ENCODE measurements at places on chromosomes 3 and 15.

DNA sequence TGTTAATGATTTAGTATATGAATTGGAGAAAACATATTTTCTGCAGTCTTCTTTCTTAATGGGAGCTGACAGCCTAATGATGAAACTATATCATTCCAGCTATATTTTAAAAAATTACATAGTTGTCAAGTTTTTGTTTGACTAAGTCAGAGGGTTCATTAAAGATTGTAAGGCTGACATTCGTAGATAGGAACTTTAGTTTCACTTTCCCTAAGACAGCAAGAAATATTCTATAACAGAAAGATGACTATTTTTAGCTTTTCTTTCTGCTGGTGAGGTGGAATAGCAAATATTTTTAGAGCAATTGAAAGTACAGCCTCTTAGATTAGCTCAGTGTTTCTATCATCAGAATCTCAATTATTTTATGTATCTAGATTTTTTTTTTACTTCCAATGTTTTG, 60.2 kb downstream of the PIAS1 start:
- no peak for DNase-seq

GRCh38 chr3:106392915-106393314, 524.1 kb upstream of the CBLB start:
- DNase-seq = no peak

DNA sequence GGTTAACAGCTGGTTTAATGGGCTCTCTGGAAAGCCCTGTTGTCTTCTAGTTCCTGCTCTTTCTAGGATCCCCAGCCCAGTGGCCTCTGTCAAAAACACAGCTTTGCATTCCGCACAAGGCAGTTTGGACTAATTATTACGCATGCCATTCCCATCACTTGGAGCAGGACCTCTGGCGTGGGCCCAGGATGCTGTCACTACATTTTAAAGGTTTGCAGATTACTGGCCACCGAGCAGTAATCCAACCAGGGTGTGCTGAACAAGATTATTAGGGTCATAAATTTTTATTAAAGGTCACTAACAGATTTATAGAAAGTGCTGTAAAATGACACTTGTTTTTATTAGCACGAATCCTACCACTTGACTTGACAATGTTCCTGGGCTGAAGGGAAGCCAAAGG, 143.6 kb upstream of the SLC6A11 start:
- no peak for DNase-seq

- DNase-seq = no peak
These were observed 4.1 kb upstream of the CALML4 start for GRCh38 chr15:68209272-68209671.

DNA sequence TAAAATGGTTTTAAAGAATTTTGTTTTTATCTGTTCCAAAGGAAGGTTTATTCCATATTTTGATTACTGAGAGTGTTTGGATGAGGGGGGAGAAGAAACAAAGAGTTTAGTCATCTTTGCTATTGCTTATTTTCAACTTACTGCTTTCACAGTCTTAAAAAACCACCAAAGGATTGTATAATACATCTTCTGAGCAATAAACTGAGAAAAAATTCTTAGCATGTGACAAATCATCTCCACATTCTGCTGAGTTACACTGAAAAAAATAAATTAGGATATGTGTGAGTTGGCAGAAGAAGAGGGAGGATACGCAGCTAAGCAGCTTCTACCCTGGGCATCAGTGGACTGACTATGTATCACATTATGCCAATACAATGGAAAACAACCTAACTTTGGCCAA, 23.2 kb upstream of the ACTC1 start:
- DNase-seq = no peak

GRCh38 chr15:52066842-52067544, 45.6 kb downstream of the BCL2L10 start:
- DNase-seq = no peak

- no peak for DNase-seq
These were observed 220.0 kb downstream of the ADAMTSL3 start for GRCh38 chr15:83873966-83874365.

GRCh38 chr15:51156957-51157356, 62.3 kb upstream of the TNFAIP8L3 start:
- DNase-seq = no peak

DNA sequence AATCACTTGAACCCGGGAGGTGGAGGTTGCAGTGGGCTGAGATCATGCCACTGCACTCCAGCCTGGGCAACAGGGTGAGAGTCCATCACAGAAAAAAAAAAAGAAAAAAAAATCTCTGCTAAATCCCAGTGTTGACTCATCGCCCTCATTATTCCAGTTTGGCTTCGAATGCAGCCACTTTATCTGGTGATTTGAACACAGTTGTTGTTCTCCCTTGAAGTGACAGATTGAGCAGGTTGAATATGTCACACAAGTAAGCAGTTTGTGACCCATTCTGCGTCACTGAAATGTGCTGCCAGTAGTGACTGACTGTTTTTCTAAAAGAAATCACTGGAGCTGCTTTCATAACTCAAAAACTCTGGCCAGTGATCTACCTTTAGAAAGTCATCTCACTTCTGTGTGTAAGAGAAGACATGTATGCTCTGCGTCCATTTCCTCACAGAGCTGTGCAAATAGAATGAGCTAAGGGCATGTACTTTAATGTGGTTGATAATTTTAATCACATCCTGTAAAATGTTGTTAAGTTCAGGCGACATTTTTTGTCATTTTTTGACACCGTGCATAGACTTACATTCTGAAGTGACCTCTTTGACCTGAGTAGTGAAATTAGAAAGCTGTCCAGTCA, 12.5 kb downstream of the DOCK3 start:
- DNase-seq = no peak

- DNase-seq = no peak
These were observed 190.4 kb upstream of the BCL6 start for GRCh38 chr3:187935623-187936156.

DNA sequence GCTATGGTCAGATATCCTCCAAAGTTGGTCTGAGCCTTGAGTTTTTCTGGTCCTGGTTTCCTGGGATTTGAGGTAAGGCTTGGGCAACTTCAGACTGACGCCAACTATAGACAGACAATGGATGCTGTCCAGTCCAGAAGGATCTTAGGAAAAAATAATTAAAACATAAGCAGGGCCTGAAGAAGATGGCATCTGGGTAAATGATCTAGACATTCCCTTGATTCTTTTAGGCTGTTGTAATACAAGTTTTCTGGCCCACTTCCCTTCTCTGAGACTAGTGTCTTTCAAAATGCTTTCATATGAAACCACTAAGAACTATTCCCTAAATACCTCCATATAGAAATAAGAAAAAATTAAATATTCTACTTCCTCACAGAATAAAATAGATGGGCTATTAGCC, 47.7 kb upstream of the PLXND1 start:
- no peak for DNase-seq

- no peak for DNase-seq
These were observed 283.8 kb upstream of the FRG2C start for GRCh38 chr3:75380276-75380771.

DNA sequence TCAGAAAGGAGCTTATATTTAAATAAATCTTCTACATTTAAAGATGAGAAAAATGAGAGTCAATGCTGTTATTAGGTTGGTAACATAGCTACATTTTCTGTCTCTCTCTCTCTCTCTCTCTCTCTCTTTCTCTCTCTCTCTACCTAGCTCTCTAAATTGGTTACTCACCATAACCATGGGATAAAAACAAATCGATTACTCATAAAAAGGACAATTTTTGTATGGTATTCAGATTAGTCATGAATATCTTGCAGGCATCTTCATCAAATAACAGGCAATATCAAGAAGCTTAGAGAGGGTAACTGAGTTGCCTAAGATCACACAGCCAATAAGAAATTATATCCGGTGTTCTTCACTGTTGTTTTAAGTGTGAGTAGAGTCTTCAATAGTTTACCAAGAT, 81.8 kb upstream of the ALCAM start:
- no peak for DNase-seq

- peak; percentile 81 for DNase-seq
These were observed 500 bp downstream of the PARP6 start for GRCh38 chr15:72271895-72272212.

- no peak for DNase-seq
These were observed 528.7 kb downstream of the SOX2 start for GRCh38 chr3:182240474-182240873.

DNA sequence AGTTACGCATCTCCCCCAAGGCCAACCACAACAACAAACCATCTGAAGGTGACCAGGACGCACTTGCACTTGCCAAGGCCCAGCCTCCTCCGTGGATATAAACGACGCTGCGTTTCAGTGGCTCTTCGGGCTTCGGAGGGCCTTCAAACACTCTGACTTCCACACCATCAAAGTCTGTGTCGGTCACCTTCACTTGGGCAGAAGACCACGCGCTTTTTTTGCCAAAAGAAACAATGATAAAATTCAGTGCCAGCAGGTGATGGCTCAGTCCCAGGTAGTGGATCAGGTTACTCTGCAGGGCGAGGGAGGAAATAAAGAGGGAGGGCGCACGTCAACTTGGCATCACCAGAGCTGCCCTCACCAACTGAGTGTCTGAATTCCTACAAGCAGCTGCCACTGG, 63.0 kb downstream of the NCEH1 start:
- DNase-seq = no peak

- DNase-seq = no peak
These were observed 211.1 kb upstream of the STT3B start for GRCh38 chr3:31321620-31322019.

DNA sequence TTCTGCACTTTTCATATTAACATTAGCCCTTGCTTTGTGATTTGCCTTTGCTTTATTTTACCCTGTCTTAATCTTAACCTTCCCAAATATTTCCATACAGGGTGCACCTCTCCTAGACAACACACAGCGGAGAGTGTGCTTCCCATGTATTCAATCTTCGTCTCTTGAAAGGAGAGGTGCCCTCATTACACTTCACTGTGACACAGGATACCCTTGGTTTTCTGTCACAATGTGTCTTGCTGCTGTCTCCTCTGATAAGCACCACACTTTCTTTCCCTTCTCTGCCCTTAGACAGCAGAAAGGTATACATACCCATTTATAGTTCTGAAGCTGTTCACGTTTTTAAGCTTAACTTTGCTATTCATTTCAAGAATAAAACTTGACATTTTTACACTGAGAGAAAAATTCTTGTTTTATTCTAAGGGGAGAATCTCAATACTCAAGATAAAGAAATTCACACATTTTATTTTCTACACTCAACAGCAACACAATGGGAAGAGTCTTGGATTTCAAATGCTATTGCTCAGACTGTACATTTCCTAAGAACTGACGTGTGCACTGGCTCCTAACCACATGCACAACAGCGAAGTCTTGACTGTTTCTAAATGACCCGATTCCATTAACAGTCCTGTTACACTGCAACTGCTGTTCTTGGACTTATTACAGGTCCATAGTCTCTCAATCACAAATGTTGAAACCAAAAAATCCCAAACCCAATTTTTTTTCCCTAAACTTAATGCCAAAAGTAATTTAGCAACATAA, 21.1 kb downstream of the ZXDC start:
- DNase-seq = no peak

DNA sequence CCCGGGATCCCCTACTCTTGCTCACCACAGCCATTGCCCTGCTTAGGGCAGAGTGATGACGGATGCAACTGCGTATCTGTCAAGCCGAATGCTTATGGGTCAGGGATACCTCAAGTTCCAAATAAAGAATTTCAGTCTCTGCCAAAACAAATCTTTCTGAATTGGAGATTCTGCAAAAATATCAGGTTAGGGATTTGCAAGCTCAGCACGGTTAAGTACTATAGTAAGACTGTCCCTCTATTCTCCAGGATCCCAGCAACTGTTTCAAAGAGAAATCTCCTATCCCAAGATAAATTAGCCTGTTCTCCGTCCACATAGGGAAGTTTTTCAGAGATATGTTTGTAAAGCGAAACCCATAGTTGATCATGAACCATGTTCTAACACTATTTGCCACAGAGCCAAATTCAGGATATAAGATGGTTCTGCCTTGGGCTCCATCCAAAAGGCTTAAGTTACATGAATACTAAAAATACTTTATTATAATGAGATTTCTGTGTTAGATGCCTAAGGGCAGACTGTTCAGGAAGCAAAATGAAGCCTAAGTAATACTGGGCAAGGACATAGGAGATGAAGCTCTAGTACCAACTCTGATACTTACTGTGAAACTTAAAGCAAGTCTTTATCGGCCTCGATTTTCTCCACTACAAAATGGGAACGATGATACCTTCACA, 100.1 kb upstream of the LPP start:
- no peak for DNase-seq

GRCh38 chr3:174710612-174711011, 148.5 kb upstream of the NAALADL2 start:
- DNase-seq = peak; percentile 40

DNA sequence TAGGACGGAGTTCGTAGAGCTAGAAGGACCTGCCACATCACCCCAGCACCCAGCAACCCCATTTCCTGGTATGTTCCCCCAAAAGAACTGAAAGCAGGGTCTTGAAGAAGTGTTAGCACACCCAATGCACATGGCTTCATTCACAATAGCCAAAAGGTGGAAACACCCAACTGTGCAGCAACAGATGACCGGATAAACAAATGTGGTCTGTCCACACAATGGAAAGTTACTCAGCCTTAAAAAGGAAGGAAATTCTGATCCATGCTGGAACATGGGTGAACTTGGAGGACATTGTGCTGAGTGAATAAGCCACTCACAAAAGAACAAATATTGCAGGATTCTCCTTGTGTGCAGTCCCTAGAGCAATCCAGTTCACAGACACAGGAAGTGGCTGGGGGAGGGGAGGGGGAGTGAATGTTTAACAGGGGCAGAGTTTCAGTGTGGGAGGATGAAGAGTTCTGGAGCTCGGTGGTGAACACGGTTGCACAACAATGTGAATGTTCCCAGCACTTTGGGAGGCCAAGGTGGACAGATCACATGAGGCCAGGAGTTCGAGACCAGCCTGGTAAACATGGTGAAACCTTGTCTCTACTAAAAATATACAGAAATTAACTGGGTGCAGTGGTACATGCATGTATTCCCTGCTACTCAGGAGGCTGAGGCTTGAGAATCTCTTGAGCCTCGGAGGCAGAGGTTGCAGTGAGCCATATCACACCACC, 157.5 kb downstream of the NUP210 start:
- DNase-seq = no peak

GRCh38 chr3:82883072-82883471, 1121.6 kb upstream of the GBE1 start:
- DNase-seq = no peak

DNA sequence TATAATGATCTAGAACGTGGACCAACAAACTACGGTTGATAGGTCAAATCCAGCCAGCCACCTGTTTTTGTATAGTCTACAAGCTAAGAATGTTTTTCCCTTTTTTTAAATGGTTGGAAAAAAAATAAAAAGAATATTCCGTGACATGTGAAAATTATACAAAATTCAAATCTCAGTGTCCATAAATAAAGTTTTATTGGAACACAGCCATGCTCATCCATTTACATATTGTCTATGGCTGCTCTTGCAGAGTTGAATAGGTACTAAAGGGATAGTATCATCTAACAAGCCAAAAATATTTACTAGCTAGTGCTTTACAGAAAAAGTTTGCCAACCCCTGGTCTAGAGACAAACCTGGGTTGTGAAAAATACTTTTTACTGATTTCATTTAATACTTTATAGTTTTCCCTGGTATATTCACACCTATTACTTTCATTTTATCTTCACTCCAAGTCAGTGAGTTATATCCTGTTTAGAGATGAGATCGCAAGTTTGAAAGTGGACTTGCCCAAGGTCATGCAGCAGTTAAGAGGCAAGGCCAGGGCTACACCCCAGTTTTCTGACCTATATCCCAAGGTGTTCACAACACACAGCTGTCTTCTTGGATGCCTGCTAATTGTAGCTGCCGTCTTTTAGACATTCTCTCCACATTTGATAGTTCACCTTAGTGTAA, 58.4 kb downstream of the IGF2BP2 start:
- no peak for DNase-seq

All from endodermal cell (in vitro differentiated cells).